ENCODE measurements at places on chromosomes 5 and 9. TPM values are rescaled to one million over a fixed set of nuclear protein-coding genes. Genes with fewer than 3 reads are reported as not detected.
A peak's percentile ranks its signal among the peaks of the same experiment; 100 is the strongest.

GRCh38 chr5:88944751-88945531 lies 62.0 kb upstream of the MEF2C start:
- peak; percentile 8 for DNase-seq

GRCh38 chr5:125928663-125929062 lies 494.5 kb upstream of the GRAMD2B start:
- DNase-seq: no peak

GRCh38 chr5:4942831-4943178 lies 197.3 kb upstream of the ADAMTS16 start:
- no peak for DNase-seq

- DNase-seq: no peak
These were observed 120.9 kb downstream of the MAPKAP1 start for GRCh38 chr9:125586172-125586511.

DNA sequence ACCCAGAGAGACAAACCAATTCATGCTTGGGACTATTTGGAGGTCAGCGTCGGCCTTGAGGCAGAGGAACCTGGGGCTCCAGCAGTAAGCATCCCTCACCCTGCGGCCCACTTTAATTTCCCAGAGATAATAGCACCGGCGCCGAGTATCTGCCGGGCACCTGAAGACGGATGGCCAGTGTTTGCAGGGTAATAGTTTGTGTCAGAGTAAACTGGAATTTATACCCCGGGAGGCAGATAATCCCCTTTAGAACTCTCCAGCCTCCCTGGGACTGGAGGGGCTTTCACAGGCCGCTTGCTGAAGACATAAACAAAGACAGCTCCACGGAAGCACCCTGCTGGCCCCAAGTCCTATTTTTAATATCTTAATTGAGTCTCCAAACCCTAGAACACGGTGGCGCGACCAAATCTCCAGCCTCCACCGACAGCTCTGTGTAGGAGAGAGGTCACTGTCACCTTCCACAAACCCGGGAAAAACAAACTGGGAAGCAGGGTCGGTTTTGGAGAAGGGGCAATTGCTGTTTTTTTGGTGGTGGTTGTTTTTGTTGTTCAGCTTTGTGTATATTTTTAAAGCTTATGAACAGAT lies 17.4 kb upstream of the FCN1 start:
- no peak for DNase-seq

Gene NUTM2G
- 0.40 TPM for polyA plus RNA-seq

DNA sequence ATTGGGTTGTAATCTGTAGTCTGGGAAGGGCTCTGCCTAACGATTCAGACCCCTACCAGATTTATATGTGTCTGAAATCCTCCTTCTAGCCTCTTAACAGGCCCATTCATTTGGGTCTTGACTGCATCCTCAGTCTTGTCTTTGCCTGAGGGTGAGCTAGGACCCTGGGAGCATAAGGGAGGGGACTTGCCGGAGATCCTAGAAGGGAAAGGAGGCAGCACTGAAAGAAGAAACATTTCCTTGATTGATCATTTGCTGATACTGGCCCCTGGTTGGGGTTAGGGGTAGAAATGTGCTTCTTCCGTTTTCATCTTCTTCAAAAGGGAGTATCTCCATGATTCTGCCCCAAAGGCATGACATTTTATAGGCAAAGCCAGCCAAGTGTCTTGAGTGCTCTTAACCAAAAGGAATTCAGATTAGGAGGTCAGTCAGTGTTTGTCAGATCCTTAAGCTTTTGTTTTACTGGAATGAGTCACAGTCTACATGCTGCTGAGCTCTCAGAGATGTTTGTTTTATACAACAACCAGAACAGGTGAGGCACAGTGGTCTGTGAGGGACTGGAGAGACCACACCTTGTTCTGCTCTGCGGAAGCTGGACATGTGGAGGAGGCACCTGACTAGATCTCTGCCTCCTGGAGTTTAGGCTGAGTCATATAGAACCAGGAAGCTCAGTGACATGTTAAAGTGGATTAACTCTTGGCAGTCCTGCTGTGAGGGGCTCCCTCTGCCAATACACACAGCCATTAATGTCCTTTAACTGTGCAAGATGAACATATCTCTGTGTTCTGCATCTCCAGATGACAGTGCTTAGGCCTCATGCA lies 37.7 kb downstream of the PCDHAC2 start:
- DNase-seq: no peak

GRCh38 chr5:126461838-126462237 lies 38.6 kb downstream of the GRAMD2B start:
- DNase-seq: no peak

Gene FAXDC2
- polyA plus RNA-seq: 45.3 TPM

- DNase-seq: no peak
These were observed 90.2 kb downstream of the NSUN2 start for GRCh38 chr5:6542421-6543345.

GRCh38 chr5:36158144-36158543 lies 6.2 kb downstream of the SKP2 start:
- DNase-seq: no peak

Gene TEX48
- not detected for polyA plus RNA-seq

- no peak for DNase-seq
These were observed 253.4 kb upstream of the DMAC1 start for GRCh38 chr9:8052991-8053390.

DNA sequence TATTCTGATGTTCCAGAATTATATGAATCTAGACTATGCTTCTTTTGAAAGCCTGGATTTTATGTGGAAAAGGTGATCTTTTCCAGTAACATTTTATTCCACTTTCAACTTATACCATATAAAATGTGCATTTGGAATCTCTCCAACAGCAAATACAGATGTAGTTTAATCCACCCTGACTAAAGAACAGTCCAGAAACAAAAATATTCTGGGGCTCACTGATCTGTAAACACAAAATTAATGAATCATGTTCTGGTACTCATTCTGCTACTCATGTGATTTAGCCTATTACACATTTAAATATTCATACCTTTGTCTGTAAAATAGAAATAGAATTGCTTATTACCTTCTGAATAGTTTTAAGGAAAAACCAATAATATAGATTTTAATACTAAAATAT lies 125.8 kb downstream of the ARRDC3 start:
- DNase-seq: no peak

GRCh38 chr9:23232831-23233230 lies 593.2 kb downstream of the ELAVL2 start:
- no peak for DNase-seq

Gene SHOC1
- polyA plus RNA-seq: 0.37 TPM

Gene PCDHGA10
- 1.1 TPM for polyA plus RNA-seq

Gene NKD2
- polyA plus RNA-seq: 7.4 TPM

Data from cardiac muscle cell (in vitro differentiated cells and primary cell).